Thoracic aorta (tissue), 2 donors: ENCODE measurements at places on chromosomes 16 and 17. TPM values are rescaled to one million over a fixed set of nuclear protein-coding genes. Genes with fewer than 3 reads are reported as not detected.
A peak's percentile ranks its signal among the peaks of the same experiment; 100 is the strongest.

DNA sequence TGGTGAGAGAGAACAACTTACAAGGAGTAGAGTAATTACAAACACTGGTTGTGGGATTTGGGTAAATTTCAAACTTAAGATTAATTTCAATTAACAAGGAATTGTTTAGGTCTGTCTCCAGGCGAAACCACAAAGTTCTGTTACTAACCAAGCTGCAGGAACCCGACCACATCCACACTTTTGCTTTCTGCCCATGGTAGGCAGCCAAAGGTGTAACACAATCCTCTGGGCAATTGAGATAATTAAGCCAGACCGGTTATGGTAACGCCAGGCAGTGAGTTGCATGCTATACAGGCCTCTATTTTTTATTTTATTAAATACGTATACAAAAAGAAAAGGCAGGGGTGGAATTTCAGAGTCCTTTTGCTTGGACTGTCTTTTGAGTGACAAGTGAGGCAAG lies 12.0 kb downstream of the KCNJ2 start:
- no peak overlapping the region for H3K27ac ChIP-seq
- no peak for DNase-seq
- no peaks in the 10 kb centered on the region for H3K36me3 ChIP-seq

DNA sequence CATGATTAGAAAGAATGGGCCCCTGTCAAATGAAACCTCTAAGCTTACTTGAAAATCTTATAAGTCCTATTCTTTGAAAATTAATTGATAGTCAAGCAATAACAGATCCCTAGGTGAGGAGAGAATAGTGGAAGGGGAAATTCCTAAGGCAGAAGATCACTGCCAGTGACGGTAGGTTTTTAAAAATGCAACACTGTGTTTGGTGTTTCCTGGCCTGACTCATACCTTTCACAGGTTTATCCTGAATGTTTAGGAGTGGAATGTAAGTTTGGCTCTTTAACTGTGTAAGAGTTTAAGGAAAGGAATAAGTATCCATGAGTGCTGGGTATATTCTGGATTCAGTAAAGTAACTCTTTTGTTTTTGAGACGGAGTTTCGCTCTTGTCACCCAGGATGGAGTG lies 23.8 kb downstream of the HAPSTR1 start:
- H3K4me3 ChIP-seq: no peak overlapping the region
- H3K4me1 ChIP-seq: peaks cover 58% of the 10 kb centered on the region
- H3K27me3 ChIP-seq: no peaks in the 10 kb centered on the region
- no peak overlapping the region for H3K27ac ChIP-seq
- H3K36me3 ChIP-seq: no peaks in the 10 kb centered on the region

DNA sequence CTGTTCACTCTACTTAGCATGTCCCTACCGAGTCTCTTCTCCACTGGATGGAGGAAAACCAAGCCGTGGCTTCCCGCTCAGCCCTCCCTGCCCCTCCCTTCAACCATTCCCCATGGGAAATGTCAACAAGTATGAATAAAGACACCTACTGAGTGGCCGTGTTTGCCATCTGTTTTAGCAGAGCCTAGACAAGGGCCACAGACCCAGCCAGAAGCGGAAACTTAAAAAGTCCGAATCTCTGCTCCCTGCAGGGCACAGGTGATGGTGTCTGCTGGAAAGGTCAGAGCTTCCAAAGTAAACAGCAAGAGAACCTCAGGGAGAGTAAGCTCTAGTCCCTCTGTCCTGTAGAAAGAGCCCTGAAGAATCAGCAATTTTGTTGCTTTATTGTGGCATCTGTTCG lies 2.8 kb upstream of the LPCAT2 start:
- DNase-seq: no peak
- H3K27me3 ChIP-seq: no peaks in the 10 kb centered on the region
- H3K27ac ChIP-seq: no peak overlapping the region
- peaks cover 17% of the 10 kb centered on the region for H3K36me3 ChIP-seq

GRCh38 chr16:3074860-3075522 lies 9.6 kb downstream of the IL32 start:
- DNase-seq: no peak
- H3K27ac ChIP-seq: no peak overlapping the region
- no peaks in the 10 kb centered on the region for H3K4me1 ChIP-seq
- no peaks in the 10 kb centered on the region for H3K36me3 ChIP-seq
- no peak overlapping the region for H3K4me3 ChIP-seq

- H3K27me3 ChIP-seq: no peaks in the 10 kb centered on the region
- H3K4me1 ChIP-seq: peaks cover 25% of the 10 kb centered on the region
- H3K4me3 ChIP-seq: no peak overlapping the region
- DNase-seq: no peak
- no peak overlapping the region for H3K27ac ChIP-seq
- no peaks in the 10 kb centered on the region for H3K36me3 ChIP-seq
Observed at GRCh38 chr16:50253514-50253910, 12.8 kb upstream of the ADCY7 start.

- H3K4me1 ChIP-seq: no peaks in the 10 kb centered on the region
- peaks cover 8% of the 10 kb centered on the region for H3K27me3 ChIP-seq
- H3K4me3 ChIP-seq: no peak overlapping the region
- no peak overlapping the region for H3K27ac ChIP-seq
Observed at GRCh38 chr17:47870056-47870455, 19.1 kb upstream of the SP6 start.

DNA sequence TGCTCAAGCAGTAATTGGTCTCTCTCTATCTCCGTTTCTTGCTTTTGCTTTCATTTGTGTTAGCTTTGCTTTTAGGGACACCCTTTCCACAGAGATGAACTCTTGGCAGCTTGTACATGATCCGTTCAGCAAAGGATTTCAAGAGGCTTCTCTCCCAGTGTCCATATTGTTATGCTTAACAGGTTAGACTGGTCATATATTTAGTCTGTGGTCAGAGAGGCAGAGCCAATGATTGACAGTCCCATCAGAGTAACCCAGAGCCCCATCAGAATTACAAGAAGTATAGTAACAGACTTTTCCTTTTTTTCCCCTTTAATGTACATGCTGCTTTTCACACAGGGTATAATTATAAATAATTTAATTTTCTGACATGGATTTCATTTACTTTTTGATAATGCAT lies 34.4 kb downstream of the GDPD1 start:
- H3K4me3 ChIP-seq: no peak overlapping the region
- no peaks in the 10 kb centered on the region for H3K27me3 ChIP-seq
- no peaks in the 10 kb centered on the region for H3K4me1 ChIP-seq
- H3K36me3 ChIP-seq: no peaks in the 10 kb centered on the region
- no peak for DNase-seq

GRCh38 chr17:34291721-34292348 lies 6.3 kb downstream of the CCL11 start:
- H3K4me1 ChIP-seq: no peaks in the 10 kb centered on the region
- no peak for DNase-seq
- H3K4me3 ChIP-seq: no peak overlapping the region
- H3K27me3 ChIP-seq: no peaks in the 10 kb centered on the region
- no peak overlapping the region for H3K27ac ChIP-seq

- H3K27ac ChIP-seq: peak overlapping the region; percentile 87
- no peaks in the 10 kb centered on the region for H3K27me3 ChIP-seq
- H3K4me1 ChIP-seq: peaks cover 41% of the 10 kb centered on the region
- DNase-seq: no peak
- H3K4me3 ChIP-seq: peak overlapping the region; percentile 60
Observed at GRCh38 chr16:29825145-29826044, 5.1 kb downstream of the MVP start.

- H3K4me3 ChIP-seq: no peak overlapping the region
- DNase-seq: no peak
- H3K4me1 ChIP-seq: no peaks in the 10 kb centered on the region
- no peak overlapping the region for H3K27ac ChIP-seq
- no peaks in the 10 kb centered on the region for H3K36me3 ChIP-seq
Observed at GRCh38 chr16:71402007-71402406, 39.8 kb downstream of the TLE7 start.

- no peak overlapping the region for H3K27ac ChIP-seq
- no peaks in the 10 kb centered on the region for H3K27me3 ChIP-seq
- DNase-seq: no peak
Observed at GRCh38 chr17:76277300-76278267, 12.4 kb downstream of the UBALD2 start.

DNA sequence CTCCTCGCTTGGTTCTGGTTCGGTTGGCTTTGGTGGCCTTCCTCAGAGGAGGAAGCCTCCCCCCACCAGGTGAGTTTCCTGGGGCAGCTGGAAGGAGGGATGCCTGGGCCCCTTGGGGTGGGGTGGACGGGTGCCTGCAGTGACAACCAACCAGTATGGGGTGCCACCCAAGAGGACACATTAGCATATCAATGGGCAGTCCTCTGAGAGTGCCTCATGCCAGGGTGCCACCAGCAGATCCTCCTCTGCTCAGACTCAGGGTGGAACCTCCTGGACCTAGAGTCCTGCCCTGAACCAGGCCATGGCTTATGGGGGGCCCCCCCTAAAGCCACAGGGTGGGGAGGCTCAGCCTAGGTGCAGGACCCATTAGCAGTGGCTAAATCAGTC lies 2.7 kb downstream of the PPP1R1B start:
- H3K27me3 ChIP-seq: no peaks in the 10 kb centered on the region
- no peak overlapping the region for H3K4me3 ChIP-seq
- no peaks in the 10 kb centered on the region for H3K36me3 ChIP-seq
- no peak for DNase-seq

GRCh38 chr17:47946929-47947397 lies 5.6 kb downstream of the PNPO start:
- no peak overlapping the region for H3K27ac ChIP-seq
- no peaks in the 10 kb centered on the region for H3K27me3 ChIP-seq
- H3K4me1 ChIP-seq: peaks cover 35% of the 10 kb centered on the region
- peak; percentile 52 for DNase-seq
- H3K36me3 ChIP-seq: no peaks in the 10 kb centered on the region

DNA sequence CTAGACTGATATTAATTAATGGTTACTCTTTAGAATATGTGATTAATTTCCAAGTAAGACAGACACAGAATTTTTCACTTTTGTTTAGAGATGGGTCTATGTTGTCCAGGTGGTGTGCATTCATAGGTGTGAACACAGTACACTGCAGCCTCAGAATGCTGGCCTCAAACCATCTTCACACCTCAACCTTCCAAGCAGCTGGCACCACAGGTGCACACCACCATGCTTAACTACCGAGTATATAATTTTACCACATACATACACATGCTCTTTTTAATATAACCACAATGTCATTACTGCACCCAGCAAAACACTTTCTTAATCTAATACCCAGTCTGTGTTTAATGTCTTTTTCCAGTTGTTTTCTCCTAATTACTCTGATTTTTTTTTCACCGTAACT lies 23.9 kb downstream of the N4BP1 start:
- peaks cover 10% of the 10 kb centered on the region for H3K4me1 ChIP-seq
- no peaks in the 10 kb centered on the region for H3K27me3 ChIP-seq
- DNase-seq: no peak
- H3K36me3 ChIP-seq: no peaks in the 10 kb centered on the region

GRCh38 chr17:66739553-66739952 lies 95.4 kb upstream of the CACNG5 start:
- no peaks in the 10 kb centered on the region for H3K4me1 ChIP-seq
- H3K36me3 ChIP-seq: no peaks in the 10 kb centered on the region
- no peaks in the 10 kb centered on the region for H3K27me3 ChIP-seq
- no peak for DNase-seq
- H3K4me3 ChIP-seq: no peak overlapping the region
- H3K27ac ChIP-seq: no peak overlapping the region

GRCh38 chr17:73787076-73788059 lies 143.1 kb upstream of the SDK2 start:
- H3K36me3 ChIP-seq: no peaks in the 10 kb centered on the region
- no peak overlapping the region for H3K27ac ChIP-seq
- H3K4me1 ChIP-seq: no peaks in the 10 kb centered on the region

- no peaks in the 10 kb centered on the region for H3K36me3 ChIP-seq
- H3K4me1 ChIP-seq: peaks cover 17% of the 10 kb centered on the region
- H3K27me3 ChIP-seq: no peaks in the 10 kb centered on the region
- H3K27ac ChIP-seq: peak overlapping the region; percentile 69
Observed at GRCh38 chr17:42275527-42276358, 448 bp downstream of the STAT5B start.

GRCh38 chr17:46766493-46767491 lies 51.7 kb downstream of the WNT3 start:
- H3K4me1 ChIP-seq: peaks cover 27% of the 10 kb centered on the region
- H3K4me3 ChIP-seq: no peak overlapping the region
- DNase-seq: no peak
- no peak overlapping the region for H3K27ac ChIP-seq
- no peaks in the 10 kb centered on the region for H3K36me3 ChIP-seq

GRCh38 chr17:72765368-72766153 lies 326.9 kb downstream of the SLC39A11 start:
- no peak for DNase-seq
- no peaks in the 10 kb centered on the region for H3K27me3 ChIP-seq
- peaks cover 3% of the 10 kb centered on the region for H3K36me3 ChIP-seq
- no peaks in the 10 kb centered on the region for H3K4me1 ChIP-seq
- no peak overlapping the region for H3K4me3 ChIP-seq

DNA sequence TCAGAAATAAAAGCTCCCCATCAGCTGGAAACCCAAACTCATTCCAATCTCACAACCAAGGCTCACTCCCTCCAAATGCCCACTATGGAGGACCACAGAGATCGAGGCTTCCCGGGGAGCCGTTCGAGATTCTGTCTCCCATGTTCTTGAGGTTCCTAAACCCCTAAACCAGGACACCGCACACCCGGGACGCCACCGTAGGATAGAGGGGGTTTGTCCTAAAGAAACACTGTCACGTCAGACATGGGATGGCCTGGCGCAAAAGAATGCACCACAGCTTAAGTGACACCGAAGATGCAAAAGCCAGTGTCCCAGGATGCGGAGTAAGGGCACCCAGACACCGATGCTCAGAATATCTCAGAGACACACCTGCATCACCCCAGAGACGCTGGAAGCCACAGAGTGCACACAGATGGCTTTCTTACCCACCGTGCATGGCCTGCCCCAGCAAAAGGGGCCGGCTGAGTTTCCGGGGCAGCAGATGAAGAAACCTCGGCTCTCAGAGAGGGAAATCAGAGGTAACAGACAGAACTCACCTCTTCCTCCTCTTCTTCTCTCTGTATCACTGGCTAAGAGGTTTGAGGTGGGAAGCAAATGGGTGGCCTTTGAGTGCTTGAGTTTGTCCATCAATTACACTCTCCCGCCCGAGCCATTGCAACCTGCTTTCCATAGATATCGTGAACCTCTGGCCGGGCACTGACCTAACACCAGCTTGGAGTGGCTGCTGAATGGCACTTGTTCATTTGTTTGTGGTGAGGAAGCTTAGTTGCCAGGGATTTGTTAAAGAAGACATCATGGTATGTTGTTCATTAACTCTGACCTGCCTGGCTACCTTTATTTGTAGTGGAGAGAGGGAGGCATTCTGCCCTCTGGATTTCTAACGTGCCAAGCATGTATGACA lies 65.1 kb upstream of the TNRC6C start:
- H3K36me3 ChIP-seq: no peaks in the 10 kb centered on the region
- no peak for DNase-seq
- H3K27ac ChIP-seq: no peak overlapping the region

DNA sequence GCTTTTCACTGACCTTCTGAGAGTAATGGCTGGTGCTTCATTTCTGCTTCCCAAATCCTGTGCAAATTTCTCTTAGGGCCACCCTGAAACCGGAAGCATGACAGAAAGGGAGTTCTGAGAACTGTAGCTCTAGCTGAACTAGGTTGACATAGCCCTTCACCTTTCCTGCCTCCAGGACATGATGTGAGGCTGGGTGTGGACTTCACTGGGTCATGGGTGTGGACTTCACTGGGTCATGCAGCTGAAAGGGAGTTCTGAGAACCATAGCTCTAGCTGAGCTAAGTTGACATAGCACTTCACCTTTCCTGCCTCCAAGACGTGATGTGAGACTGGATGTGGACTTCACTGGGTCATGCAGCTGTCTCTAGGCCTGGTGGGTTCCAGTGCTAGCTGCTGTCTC lies 54.3 kb upstream of the NLRP1 start:
- no peaks in the 10 kb centered on the region for H3K4me1 ChIP-seq
- no peaks in the 10 kb centered on the region for H3K27me3 ChIP-seq
- no peak overlapping the region for H3K27ac ChIP-seq
- no peak overlapping the region for H3K4me3 ChIP-seq
- no peaks in the 10 kb centered on the region for H3K36me3 ChIP-seq

MEOX1 gene
- total RNA-seq: 5.4 TPM

GRIN2A gene
- total RNA-seq: 0.27 TPM

SLFN14 gene
- total RNA-seq: not detected

SCN4A gene
- not detected for total RNA-seq

CCL11 gene
- total RNA-seq: not detected

ZCCHC14 gene
- 33.0 TPM for total RNA-seq
